Sciatic nerve (tissue), 2 donors: ENCODE measurements at places on chromosomes 5 and 9. TPM values are rescaled to one million over a fixed set of nuclear protein-coding genes. Genes with fewer than 3 reads are reported as not detected.

The IZUMO3 gene
- not detected for total RNA-seq

The PCDHB6 gene
- 2.4 TPM for total RNA-seq

The UBLCP1 gene
- 22.6 TPM for total RNA-seq

The GDA gene
- total RNA-seq = 2.4 TPM

The SPINK4 gene
- not detected for total RNA-seq
